ENCODE measurements at places on chromosomes 16 and 17.

GRCh38 chr17:41784207-41784744 is 2.2 kb downstream of the JUP start:
- no peak for DNase-seq

DNA sequence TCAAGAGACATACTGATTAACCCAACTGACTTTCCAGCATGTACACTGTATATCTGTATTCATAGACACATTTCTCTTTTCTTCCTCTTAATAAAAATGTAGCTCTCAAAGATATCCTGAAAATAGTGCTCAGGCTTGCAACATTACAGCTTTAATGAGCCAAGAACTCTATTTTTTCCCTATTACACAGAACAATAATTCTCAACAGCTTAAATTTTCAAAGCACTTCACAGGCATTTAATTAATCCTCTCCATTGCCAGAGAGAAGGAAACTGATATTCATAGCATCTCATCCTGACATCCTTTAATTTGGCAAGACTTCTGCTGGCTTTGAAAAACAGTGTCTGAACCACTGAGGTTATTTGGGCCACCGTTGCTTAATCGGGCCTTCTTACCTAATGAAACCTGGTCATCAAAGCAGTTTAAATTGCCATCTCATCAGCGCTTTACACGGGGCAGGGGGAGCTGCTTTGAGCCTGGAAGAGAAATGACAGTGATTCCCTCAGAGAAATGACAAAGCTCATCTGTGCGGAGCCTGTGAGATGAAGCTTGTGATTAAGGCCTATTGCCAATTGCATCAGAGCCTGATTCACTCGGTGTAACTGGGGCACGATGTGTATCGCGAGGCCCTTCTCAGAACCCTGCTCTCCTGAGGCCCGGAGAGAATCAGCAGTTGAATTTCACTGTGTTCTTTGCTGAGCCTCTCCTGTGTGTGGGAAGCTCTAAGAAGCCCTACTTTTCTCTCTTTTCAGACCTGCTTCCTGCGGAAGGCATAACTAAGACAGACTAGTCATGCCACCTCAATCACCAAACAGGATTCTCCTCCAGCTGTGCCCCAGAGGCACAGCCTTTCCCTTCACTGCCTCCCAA is 8.5 kb upstream of the SIAH1 start:
- peak; percentile 52 for DNase-seq

GRCh38 chr17:77116371-77116860 is 24.4 kb upstream of the SEC14L1 start:
- DNase-seq, result no peak

GRCh38 chr17:11548398-11548797 is 49.9 kb upstream of the DNAH9 start:
- DNase-seq, result no peak

DNA sequence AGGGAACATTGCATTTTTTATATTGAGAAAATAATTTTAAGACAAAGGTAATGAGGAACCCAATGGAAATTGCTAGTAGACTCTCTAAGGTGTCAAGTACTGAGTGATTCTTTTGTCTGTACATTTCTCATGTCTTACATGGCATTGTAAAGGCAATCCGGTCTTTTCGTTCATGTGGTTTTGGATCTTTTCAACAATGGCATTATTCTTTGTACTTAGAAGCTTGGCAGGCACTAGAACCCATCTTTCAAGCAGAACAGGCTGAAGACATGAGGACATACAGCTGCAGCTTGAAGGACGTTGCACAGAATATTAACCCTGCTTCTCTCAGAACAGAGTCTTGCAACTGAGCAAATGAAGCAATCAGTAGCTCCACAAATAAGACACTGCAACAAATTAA is 231.5 kb upstream of the ZFHX3 start:
- no peak for DNase-seq

DNA sequence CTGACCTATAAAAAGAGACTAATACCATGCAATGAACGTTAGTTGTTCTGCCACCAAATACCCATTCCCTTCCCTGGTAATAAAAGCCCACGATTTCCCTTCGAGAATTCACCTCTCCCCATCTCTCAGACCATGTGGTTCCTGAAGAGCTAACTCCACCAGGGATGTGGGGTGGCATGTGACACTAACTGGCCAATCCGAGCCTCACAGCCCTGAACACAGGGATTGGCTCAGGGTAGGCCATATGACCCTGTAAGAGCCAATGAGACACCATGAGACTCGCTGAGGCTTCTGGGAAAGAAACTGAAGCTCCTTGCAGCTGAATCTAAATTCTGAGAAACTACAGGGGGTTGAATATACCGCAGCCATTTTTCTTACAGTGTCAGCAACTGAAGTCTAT is 21.1 kb downstream of the HELZ start:
- no peak for DNase-seq

- no peak for DNase-seq
Measured at GRCh38 chr17:60173304-60173819, 23.6 kb downstream of the CA4 start.

DNA sequence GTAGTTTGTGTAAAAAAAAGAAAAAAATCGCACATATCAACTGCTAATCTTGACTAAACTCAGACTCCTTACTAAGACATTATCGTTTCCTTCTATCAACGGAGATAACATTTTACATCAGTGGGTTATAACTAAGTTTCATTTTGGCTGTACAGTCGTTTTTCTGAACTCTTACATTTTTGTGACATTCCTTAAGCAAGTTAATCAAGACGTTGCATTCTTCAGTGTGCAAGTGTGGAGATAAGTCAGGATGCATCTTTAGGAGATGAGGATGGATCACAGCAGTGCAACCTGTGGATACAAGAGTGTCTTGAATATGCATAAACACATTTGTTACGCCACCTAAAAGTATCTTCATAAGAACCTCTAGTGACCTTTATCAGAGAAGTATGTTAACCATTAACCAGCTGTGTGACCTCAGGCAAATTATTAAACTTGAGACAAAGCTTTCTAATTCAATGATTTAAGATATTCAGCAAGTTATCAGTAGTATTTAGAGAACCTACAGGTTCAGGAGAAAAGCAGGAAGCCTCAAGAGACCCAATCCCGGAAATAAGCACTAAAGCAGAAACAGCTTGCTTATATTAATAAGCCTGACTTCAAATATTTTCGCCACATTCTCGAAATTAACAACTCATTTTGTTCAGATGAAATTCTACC is 9.4 kb downstream of the CMC2 start:
- no peak for DNase-seq

All from nucleus accumbens (tissue), 56 donors.